ENCODE measurements at places on chromosomes 5 and 9.

DNA sequence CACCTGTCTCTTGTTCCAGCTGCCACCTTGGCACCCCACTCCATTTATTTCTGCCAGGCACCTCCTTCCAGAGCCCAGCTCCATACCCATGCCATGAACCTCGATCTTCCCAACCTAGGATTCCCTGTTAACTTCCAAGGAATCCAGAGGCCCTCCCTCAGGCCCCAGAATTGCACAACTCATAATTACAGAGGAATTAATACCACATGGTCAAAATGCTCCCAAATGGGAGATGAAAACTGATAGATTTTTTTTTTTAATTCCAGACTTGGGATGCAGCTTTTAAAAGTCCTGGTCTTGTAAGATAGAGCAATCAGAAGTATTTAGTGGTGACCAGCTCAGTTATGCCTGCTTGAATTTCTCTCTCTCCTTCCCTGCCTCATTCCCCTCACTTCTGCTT is 96.2 kb upstream of the CCDC112 start:
- no peak for DNase-seq

DNA sequence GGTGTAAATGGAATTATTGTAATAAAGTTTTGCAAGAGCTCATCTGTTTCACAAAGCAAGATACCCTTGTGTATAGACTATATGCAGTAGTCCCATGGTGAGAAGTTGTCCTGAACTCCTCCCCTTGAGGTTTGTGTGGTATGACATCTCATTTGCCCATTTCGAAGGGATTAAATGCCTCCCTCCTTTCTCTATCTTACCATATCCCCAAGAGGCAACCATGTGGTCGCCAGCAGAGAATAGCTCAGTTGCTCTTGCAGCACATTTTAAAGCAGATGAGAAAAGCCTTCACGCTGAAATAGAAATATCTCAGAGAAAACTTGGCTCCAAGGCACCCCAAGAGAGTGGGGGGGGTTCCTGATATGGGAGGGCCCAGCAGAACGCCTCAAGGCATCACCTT is 4.6 kb downstream of the SEMA6A start:
- no peak for DNase-seq

DNA sequence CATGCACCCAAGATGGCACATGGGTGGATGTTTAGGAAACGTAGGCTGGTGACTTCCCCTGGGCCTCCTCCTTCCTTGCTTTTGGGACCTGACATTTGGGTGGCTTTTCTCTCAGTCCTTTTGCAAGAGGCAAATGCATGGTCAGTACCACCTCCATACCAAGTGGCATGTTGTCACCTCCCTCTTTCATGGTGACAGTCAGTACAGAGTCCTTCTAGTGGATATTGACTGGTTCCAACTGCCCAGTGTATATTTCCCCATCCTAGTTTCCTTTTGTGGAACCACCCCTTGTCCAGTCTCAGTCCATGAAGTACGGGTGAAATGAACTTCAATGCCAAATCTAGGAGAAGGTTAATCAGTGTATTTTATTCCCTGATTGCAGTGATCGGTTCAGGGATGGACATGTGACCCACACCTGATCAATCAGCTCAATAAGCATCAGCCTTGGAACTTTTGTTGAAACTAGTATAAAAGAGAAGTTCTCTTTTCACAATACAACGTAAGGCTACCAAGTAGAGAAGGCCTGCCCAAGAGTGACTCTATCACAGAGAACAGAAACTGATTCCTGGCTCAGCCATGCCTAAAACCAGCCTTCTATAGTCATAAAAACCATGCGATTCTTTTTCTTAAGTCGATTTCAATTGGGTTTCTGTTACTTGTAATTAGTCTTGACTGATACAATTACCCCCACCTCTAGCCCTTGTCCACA is 143.4 kb upstream of the KLF9 start:
- no peak for DNase-seq

DNA sequence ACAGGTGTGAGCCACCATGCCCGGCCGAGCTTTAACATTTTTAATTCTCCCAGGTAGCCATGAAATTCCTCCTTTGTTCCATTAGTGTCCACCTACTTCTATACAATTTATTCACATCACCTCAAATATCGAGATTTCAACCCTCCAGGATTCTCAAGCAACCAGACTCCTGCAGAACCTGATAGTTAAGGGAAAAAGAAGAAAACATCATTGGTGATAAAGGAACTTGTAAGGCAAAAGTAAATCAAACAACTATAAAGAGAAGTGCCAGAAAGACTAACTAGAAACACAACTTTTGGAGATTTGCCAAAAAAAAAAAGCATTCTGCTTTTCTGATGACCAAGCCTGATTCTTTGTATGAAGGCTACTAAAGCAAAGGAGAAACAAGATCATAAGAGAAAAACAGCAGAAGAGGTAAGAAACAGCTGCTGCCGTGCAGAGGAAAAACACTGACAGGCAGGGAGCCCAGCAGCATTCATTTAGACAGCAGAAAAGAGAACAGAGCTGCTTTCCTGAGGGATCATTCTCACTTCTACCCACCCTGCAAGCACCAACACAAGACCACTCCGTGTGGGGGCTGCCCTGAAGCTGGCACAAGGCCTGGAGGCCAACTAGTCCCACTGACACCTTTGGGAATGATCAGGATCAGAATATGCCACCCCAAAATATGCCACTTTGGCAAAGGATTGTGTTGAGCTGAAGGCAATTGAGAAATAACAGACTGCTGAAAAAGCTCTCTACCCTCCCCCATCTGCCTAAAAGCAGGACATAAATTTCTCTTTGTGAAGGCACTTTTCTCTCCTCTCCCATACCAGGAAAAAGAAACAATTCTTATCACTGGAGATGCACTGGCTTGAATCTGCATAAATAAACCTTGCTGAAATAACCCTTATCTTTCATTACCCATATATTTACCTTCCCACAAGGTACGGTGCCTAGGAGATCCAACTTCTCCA is 75.1 kb downstream of the ALDH7A1 start:
- DNase-seq = no peak

DNA sequence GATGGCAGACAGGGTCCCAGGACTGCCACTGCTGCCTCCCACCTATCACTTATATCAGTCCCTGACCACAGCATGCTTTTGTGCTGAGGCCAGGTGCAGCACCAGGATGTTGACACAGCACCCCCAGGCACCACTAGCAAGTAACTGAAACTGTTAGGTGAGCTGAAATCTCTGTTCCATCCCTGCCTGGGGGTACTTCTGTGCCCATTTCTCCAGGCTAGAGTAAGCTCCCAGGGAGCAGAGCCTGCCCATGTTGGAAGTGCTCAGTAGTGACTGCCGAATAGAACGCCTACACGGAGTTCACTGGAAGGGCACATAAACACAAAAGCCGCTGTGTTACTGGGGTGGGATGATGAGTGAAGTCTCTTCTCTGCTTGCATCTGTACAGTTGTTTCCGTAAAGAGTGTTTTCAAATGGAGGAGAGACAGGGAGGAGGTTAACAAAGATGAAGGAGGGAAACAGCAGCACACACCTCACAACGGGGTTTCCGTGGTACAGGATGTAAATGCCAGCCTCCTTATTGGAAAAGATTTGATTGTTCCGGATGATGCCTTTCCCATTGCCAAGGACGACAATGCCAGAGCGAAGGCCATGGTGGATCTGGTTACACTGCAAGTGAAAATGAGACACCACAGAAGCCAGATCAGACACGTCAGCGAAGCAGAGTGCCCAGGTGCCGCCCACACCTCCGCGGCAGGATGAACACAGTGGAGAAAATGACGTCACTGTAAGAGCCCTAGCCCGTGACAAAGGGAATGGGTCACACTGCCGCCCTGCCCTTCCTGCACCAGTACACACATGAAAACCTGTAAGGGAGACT is 43.1 kb downstream of the POLR1E start:
- no peak for DNase-seq

DNA sequence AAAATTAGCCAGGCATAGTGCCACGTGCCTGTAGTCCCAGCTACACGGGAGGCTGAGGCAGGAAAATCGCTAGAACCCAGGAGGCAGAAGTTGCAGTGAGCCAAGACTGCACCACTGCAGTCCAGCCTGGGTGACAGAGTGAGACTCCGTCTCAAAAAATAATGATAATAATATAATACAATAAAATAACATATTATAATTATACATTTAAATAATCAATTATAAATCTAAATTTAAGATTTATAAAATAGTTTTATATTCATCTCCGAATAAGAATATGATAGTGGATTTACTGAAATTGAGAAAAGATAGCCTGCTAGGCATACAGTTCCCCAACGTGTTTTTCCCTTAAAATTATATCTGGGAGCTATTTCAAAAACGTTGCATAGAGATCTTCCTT is 599.6 kb downstream of the CDH18 start:
- DNase-seq = no peak

- DNase-seq = no peak
Measured at GRCh38 chr5:59007460-59008063, 424.7 kb downstream of the RAB3C start.

- no peak for DNase-seq
Measured at GRCh38 chr5:136057401-136058038, 28.7 kb downstream of the TGFBI start.

DNA sequence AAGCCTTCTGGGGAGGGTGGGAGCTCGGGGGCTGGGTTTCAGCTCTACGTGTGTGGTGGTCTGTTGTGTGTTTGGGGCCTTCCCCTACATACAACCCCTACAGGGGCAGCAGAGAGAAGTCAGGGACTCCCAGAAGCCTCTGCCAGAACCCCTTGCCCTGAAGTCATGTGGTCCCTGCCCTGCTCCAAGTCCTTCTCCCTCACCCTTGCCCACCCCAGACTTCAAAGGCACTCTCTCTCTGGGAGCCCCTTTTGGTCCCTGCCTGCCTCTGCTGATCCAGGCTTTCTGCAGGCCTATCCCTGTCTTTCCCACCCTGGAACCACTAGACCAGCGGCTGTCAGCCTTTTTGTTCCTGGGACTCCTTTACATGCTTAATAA is 61.1 kb upstream of the PSD2 start:
- DNase-seq = no peak

GRCh38 chr5:180326989-180327565 is 26.1 kb downstream of the GFPT2 start:
- no peak for DNase-seq

DNA sequence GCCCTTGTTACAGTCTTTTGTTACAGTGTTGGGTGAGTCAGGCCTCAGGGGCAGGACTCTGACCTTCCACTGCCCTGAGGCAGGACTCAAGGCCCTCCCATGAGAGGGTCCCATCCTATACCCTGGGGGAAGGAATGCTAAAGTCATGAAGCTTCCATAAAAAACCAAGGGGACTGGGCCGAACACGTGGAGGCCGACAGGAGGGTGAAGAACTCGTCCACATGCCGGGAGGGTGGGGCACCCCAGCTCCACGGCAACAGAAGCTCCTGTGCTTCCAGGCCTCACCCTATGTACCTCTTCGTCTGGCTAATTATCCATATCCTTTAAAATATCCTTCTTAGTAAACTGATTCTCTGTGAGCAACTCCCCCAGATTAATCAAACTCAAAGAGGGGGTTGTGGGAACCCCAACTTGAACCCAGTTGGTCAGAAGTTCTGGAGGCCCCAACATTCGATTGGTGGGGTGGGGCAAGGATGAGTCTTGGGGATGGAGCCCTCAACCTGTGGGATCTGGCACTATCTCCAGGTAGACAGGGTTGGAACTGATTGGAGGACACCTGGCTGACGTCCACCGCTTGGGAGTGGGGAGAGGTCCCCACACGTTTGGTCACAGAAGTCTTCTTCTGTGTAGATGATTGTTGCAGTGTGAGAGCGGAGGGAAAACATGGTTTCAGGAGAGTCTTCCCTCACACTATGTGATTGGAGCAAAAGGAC is 19.1 kb downstream of the MGAT1 start:
- no peak for DNase-seq

DNA sequence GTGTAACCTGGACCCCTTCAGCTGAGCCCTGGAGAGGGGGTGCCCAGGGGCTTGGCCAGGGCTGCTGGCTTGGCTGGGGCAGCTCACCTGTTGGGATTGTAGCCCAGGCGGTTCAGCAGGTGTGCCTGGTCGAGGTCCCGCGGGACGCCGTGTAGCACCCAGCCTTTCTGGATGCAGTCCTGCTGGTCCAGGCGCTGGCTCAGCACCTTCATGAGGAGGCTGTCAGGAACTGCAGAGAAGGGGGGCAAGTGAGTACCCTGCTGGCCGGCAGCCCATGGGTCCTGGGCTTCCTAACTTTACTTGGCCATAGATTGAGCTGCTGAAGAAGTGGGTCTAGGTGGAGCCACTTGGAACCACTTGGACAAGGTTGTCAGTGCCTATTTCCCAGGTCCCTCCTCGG is 85.5 kb downstream of the AK8 start:
- DNase-seq = no peak

- DNase-seq = no peak
Measured at GRCh38 chr9:14769230-14769571, 46.7 kb upstream of the CER1 start.

DNA sequence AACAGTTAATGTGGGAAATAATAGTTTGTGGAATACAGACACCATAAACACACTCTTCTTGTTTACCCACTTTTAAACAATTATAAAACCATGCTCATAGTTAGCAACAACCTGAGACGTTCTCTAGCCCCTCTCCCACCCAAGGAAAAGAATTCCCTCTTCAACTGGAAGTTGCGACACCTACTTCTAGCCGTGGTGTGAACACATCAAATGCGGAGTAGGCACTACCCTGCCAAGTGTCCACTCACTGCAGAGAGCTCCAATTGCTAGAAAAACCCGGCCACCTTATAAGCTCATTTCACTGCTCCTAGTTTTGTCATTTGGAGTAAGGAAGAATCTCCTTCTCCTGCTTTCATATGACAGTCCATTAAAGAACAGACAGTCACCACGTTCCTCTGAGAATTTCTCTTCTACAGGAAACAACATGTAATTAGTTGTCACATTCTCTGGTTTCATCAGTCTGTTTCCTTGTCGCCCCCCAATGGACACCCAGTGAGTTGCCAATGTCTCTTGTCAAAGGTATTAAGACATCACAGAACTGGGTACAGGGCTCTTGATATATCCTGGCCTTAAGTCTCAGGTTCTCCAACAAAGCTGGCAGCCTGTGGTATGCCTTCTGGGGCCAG is 47.3 kb downstream of the PRLR start:
- DNase-seq = no peak

- no peak for DNase-seq
Measured at GRCh38 chr5:103801681-103802080, 239.1 kb upstream of the NUDT12 start.

DNA sequence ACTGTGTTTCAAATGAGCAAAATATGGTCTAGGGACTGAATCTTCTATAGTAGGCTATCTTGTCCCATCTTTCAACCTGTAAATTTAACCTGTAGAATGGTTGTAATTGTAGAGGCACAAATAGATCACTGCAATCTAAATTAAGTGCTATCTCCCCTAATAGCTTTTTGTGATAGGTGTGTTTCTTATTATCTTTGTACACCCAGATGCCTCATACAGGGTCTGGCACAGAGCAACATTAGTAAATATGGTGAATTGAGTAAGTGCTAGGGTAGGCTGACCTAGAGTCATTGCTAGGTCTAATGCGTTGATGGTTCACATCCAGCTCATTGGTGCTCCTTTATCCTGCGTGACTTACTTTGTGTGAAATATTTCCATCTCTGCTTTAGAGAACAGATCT is 100.6 kb downstream of the PBX3 start:
- no peak for DNase-seq

All from nucleus accumbens (tissue), 56 donors.